Omental fat pad (tissue), 4 donors: ENCODE measurements at places on chromosomes 12 and 14.

GRCh38 chr14:28831126-28831525 is 64.5 kb downstream of the FOXG1 start:
- no peak for DNase-seq

GRCh38 chr14:75044752-75045151 is 6.5 kb downstream of the MLH3 start:
- no peak for DNase-seq

- no peak for DNase-seq
These were observed 1.6 kb downstream of the SCARB1 start for GRCh38 chr12:124861898-124862676.

GRCh38 chr14:56185992-56186391 is 67.8 kb downstream of the PELI2 start:
- no peak for DNase-seq

DNA sequence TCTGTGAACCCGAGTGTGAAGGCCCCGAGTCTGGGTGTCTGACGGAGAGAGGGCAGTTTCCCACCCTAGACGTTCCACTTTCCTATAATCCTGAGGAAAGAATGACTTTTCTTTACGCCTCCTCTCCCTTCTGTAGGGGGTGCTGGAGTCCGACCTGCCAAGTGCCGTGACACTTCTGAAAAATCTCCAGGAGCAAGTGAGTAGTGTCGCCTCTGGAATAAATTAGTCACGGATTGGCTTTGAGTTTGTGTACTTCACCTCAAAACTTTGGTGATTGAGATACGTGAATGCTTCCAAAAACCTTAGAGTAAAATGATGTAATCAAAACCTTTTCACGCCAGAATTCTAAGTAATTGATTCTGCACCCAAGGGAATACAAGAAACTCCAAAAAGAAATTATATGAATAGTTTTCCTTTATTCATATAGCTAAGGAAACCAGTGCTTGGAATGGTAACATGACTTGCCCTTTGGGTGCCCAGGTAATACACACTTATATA is 452 bp downstream of the NGDN start:
- DNase-seq: no peak

DNA sequence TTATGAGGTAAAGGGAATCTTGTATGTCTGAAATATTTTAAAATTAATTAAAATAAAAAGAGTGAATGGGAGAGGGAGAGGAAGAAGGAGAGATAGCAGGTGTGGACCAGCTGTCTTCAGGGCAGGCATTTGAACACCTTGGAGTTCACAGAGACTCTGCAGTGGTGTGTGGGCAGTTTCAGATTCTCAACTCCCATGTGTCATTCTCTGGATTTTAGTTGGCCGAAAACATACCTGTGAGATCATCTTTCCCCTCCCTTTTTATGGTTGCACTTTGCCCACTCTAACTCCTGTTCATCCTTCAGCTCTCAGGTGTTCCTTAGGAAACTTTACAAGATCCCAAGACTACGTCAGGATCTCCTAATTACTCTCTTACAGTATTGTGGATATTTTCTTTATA is 108.1 kb downstream of the ERC1 start:
- DNase-seq: no peak

DNA sequence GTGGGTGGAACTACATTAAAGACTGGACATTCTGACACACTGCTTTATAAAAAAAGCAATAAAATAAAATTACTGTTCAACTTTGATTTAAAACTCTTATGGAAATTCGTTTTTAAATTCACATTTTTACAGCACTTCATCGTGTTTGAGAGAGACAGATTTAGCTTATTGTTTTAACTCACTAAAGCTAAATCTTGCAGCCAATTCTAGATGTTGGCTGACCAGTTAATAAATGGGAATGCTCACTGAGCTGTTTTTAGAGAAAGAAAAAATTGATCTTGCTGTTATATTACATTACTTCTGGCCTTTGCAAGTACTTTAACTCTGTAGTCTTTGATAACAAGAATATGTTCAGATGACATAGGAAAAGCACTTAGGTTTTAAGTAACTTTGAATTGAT is 157.1 kb downstream of the PLCZ1 start:
- DNase-seq: no peak
